ENCODE measurements at places on chromosomes 4 and X.

DNA sequence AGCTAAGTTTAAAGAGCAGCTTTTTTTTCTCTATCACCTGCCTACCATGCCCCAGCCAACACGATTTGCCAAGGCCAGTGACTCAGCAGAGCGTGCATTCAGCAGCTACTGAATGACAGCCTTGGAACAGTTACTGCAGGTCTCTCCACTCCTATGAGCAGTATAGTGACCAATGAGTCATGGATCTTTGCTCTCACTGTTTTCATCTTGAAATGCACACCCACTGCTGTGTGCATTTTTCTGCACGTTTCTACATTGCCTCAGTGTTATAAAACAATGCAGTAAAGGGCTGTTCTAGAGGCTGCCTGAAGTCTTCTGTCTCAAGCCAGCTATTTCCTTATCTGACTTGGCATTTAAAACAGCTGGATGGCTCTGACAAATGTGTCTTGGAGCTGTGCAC lies 66.0 kb upstream of the C4orf54 start:
- peak; percentile 8 for DNase-seq

- DNase-seq = no peak
Measured at GRCh38 chrX:128739539-128739938, 687.3 kb upstream of the ACTRT1 start.

DNA sequence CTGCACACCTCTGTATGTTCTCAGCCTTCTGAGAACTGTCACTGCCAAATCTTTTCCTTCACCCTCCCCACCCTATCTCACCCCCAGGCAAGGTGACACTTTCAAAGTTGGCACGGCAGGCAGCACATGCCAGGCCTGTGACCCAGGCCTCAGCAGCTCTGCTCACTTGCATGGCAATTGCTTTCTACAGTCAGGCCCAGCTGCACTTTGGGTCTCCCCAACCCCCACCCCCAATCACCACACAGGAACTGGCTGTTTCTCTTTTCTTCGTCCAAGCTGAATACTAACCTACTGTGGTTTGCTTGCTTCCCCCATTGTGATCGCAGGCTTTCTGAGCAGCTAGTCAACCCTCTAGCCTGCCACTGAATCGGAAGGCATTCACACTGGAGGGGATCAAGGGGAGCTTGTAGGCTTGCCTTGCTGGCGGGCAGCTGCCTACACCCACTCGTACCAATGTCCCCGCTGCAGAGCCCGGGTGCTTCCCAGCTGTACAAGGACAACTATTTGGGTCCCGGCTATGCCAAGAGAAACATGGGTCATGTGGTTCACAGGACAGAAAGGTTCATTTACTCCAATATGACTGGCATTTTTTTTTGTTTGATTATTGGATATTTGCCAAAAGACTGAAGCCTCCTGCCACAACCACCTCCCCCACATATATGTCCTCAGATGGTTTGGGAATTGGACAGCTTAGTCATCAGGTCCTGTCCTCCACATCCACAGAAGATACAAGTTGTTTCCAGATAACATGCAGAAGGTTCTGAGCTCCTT lies 28.1 kb downstream of the SLC25A43 start:
- no peak for DNase-seq

DNA sequence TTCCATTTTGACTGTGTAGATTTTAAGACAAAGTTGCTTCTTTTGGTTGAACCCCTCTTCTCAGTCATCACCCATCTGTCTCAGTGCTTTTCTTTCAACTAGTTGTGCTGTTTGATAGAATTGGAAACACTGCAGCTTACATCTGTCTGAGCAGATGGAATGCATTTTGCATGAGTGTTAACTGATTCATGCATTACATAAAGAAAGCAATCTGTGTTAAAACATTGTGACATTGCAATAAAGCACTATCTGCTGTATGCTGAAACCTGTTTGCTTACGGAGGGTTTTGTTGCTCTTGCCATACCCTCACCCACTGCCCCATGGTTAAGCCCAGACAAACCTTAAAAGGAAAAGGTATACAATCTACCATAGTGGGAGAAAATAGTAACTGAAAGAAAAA lies 47.4 kb downstream of the NRK start:
- no peak for DNase-seq

DNA sequence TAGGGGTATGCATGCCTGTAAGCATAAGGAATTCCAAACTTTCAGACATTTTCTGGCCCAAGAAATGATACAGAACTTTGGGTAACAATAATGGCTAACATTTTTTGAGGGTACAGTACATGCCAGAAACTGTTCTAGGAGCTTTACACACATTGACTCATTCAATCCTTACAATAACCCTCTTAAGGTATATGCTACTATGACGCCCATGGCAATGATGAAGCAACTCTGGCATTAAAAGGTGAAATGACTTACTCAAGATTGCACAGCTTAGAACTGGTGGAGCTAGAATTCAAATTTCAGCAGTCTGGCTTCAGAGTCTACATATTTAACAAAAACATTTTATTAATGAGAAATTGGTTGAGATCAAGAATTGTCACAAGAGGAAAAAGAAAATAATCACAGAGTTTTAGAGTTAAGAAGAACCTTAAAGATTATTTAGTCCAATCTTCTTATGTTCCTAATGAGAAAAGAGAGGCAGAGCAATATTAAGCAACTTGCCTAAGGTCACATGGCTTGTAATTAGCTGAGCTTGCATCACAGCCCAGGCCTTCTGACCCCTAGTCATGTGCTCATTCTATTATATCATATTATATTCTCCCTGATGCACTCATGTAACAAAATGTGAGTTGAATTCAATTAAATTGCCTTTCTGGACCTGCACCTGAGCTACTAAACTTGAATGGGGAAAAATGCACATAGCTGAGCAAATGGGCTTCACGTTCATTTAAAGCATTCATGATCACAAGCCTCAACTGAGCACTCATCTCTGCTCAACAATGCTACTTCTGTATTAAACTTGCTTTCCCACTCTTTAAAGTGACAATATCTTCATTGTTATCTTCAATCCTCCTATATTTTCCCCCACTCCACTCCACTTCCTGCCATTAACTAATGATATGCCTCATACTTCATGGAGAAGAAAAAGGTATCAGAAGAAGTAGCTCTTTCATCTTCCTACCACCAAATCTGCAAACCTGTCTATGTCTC lies 73.2 kb downstream of the ENOX2 start:
- DNase-seq = no peak

- DNase-seq = no peak
Measured at GRCh38 chr4:2813446-2814405, 20.8 kb downstream of the SH3BP2 start.

DNA sequence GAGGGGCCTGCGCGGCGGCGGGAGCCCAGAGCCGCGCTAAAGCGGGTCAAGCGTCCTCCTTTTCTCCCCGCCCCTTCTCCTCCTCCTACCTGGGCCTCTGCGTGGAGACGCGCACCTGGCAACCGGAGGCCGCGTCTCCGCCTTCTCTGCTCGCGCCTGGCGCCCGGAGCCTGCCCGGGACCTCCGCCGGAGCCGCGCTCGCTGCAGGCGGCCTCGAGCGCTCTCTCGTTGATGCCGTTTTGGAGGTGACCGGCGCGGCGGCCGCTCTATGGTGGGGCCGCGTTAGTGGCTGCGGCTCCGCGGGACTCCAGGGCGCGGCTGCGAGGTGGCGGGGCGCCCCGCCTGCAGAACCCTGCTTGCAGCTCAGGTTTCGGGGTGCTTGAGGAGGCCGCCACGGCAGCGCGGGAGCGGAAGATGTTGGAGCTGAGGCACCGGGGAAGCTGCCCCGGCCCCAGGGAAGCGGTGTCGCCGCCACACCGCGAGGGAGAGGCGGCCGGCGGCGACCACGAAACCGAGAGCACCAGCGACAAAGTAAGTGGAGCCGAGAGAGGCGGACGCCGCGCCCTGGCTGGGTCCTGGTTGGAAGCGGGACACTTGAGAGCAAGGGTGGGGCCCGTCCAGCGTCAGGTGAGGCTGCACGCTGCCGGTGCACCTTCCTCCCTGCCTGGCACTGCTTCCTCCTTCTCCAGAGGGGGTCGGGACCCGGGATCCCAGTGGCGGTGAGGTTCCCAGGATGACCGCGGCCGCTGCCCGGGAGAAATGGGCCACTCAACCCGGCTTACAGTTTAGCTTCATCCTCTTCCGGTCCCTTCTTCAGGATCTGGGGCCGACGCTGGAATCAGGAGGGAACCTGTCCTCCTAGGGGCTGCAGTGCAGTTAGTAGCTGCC lies at the start of gene CDS1:
Gene CDS1 (plus strand): TSS at position 140 of the 888 bp plus-strand sequence. CDS start 275 bp downstream, at position 415.
- DNase-seq = peak; percentile 66

GRCh38 chr4:38804654-38805295 lies at the start of gene TLR1:
Gene TLR1 (minus strand): TSS chr4:38804791. CDS start chr4:38798831, 5,960 bp downstream.
- DNase-seq = no peak

DNA sequence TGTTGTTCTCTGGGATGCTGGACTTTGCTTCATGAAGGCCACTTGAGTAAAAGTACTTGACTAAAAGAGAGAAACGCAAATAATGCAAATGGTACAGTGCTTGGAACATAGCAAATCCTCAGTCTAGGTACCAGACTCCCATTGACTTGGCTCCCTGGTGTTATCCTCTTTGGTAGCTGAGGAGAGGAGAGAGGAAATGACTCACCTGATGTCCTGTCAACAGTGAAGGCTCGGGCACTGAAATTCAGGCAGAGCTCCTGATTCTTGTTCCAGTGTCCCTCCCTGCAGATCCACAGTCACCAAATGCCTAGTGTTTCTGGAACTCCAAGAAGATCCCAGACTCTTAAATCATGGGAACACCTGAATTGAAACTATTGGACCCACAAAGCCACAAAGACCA lies 22.5 kb upstream of the TCEAL4 start:
- no peak for DNase-seq
